Natural killer cell (primary cell): ENCODE measurements at places on chromosomes 2 and 18. TPM values are rescaled to one million over a fixed set of nuclear protein-coding genes. Genes with fewer than 3 reads are reported as not detected.

DNA sequence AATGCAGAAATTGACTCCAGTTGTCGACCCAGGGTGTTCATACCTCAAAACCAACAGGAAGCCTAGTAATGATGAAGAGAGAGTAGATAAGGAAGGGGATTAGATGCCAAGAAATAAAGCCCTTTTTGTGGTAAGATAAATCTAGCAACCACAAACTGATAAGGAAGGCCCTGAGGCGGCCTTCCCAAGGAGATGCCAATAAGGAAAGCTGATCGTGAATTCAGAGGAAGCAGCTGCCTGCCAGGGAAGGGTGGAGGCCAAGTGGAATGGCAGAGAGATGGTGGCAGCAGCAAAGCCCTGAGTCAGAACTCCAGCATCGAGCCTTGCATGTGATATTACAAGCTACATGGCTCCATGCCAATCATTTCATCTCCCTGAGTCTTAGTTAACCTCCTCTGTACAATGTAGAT is 126.3 kb downstream of the IRS1 start:
- H3K4me3 ChIP-seq = no peak overlapping the region
- H3K4me1 ChIP-seq = no peaks in the 10 kb centered on the region
- H3K36me3 ChIP-seq = no peaks in the 10 kb centered on the region
- H3K27ac ChIP-seq = no peak overlapping the region

Gene SAG
- 0.33 TPM for total RNA-seq

Gene GATA6
- 1.0 TPM for total RNA-seq

GRCh38 chr18:34506198-34506597 is 203.9 kb upstream of the DTNA start:
- H3K27ac ChIP-seq = no peak overlapping the region
- H3K36me3 ChIP-seq = no peaks in the 10 kb centered on the region
- H3K27me3 ChIP-seq = no peaks in the 10 kb centered on the region

Gene CTAGE1
- not detected for total RNA-seq

DNA sequence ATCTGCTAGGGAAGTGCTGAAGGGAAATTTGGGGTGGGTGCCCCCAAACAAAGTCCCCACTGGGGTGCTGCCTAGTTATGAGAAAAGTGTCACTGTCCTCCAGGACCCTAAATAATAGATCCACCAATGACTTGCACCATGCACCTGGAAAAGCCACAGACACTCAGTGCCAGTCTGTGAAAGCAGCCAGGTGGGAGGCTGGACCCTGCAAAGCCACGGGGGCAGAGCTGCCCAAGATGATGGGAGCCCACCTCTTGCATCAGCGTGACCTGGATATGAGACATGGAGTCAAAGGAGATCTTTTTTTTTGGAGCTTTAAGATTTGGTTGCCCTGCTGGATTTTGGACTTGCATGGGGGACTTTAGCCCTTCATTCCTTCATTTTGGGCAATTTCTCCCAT is 431.6 kb downstream of the ERBB4 start:
- no peaks in the 10 kb centered on the region for H3K36me3 ChIP-seq
- DNase-seq = no peak
- H3K4me1 ChIP-seq = no peaks in the 10 kb centered on the region
- H3K4me3 ChIP-seq = no peak overlapping the region

- H3K27me3 ChIP-seq = no peaks in the 10 kb centered on the region
- H3K4me3 ChIP-seq = no peak overlapping the region
- peaks cover 20% of the 10 kb centered on the region for H3K36me3 ChIP-seq
- no peaks in the 10 kb centered on the region for H3K4me1 ChIP-seq
Measured at GRCh38 chr2:203407496-203407895, 79.3 kb downstream of the ABI2 start.
